ENCODE measurements at places on chromosomes 3 and 15.

DNA sequence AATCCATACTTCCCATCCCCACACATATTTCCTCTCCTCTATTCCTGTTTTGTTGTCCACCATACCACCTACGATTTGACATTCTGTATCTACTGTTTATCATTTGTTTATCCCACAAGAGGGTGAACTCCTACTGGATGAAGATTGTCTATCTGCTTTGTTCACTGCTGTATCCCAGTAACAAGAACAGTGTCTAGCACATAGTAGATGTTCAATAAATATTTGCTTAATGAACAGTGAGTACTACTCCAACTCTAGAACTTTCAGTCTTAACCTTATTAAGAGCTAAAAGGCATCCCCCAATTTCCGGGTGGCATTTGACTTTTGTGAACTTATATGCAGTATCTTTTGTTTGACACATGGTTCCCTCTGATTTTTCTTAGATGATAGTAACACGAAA lies 1.3 kb downstream of the PYGO1 start:
- H3K27me3 ChIP-seq = peaks cover 2% of the 10 kb centered on the region
- peaks cover 7% of the 10 kb centered on the region for H3K4me1 ChIP-seq
- no peak overlapping the region for H3K4me3 ChIP-seq
- no peaks in the 10 kb centered on the region for H3K36me3 ChIP-seq

- H3K27ac ChIP-seq = peak overlapping the region; percentile 79
- peaks cover 1% of the 10 kb centered on the region for H3K27me3 ChIP-seq
- H3K36me3 ChIP-seq = no peaks in the 10 kb centered on the region
- peak; percentile 37 for DNase-seq
These were observed 85.8 kb downstream of the THBS1 start for GRCh38 chr15:39666677-39667076.

DNA sequence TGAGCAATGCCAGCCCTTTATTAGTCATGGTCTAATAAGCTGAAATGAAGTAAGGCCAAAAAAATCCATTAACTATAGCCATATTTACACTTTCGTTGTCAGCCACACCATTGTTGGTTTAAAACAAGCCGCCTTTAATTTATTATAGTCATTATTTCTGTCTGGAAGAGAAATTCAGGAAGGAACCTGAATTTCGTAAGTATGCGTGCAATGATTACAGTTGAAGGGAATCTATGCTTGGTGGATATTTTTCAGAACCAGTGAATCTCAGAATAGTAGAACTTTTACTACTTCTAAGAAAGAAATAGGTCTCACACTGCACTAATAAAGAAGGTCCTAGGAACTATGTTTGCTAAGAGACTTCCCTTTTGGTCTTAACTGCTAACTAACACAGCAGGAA lies 59.1 kb downstream of the FAM43A start:
- H3K36me3 ChIP-seq = no peaks in the 10 kb centered on the region
- no peak for DNase-seq
- no peak overlapping the region for H3K4me3 ChIP-seq
- H3K27me3 ChIP-seq = peaks cover 36% of the 10 kb centered on the region

DNA sequence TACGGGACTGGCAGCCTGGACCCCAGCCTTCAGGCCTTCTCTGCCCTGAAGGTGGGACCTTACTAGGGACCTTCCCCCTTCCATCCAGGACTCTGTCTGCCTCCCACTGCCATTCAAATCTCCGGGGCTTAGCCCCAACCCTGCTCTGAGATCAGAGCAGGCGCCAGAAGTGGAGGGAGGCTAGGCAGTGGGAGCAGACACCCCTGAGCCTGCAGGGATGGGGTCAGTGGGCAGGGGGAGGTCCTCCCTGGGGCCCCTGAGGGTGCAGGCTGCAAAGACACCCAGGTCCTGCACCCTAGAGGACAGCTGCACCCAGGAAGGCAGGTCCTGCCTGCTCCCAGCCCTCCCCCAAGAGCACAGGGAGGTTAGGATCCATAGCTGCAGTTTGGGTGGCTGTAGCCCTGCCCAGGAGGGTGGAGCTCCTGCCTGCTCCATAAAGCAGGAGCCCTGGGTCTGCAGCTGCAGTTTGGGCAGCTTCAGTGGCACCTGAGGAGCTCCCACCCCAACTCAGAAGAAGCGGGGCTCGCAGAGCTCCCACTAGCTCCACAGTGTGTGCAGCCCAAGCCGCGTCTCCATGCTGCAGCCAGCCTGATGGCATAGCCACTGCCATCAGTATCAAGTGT lies 8.1 kb upstream of the POC1A start:
- DNase-seq = no peak
- H3K36me3 ChIP-seq = no peaks in the 10 kb centered on the region
- no peaks in the 10 kb centered on the region for H3K4me1 ChIP-seq
- peaks cover 3% of the 10 kb centered on the region for H3K27me3 ChIP-seq
- no peak overlapping the region for H3K27ac ChIP-seq

DNA sequence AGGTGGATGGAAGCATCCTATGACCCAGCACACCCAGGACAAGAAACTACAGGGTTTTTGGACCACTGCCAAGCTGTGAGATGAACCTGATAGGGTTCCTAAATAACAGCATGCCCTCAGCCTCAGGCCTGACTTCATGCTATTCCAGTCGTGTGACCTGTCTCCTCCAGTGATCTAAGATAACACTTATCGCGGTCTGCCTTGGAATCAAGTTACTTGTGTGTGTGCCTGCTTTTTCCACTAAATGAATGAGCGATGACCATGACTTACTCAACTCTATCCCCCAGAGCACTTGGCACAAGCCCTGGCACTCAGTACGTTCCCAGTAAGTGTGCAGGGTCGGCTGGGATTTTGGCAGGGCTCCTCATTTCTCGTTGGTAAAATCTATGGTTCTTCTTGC lies 172.7 kb upstream of the TP63 start:
- H3K36me3 ChIP-seq = no peaks in the 10 kb centered on the region
- no peak overlapping the region for H3K4me3 ChIP-seq
- no peaks in the 10 kb centered on the region for H3K27me3 ChIP-seq
- H3K4me1 ChIP-seq = no peaks in the 10 kb centered on the region
